ENCODE measurements at places on chromosomes 13 and 19. TPM values are rescaled to one million over a fixed set of nuclear protein-coding genes. Genes with fewer than 3 reads are reported as not detected.

Gene MPND
- total RNA-seq, result 26.1 TPM

Gene NRTN
- total RNA-seq, result 6.2 TPM

Gene BST2
- 90.6 TPM for total RNA-seq

Gene THAP8
- total RNA-seq, result 12.9 TPM

Gene FBN3
- total RNA-seq, result 0.09 TPM

Gene SWSAP1
- total RNA-seq, result 4.9 TPM

Gene PRR22
- 4.1 TPM for total RNA-seq

Gene NALCN
- 6.8 TPM for total RNA-seq

Gene IRGC
- total RNA-seq, result not detected

Gene ZNF558
- total RNA-seq, result 27.9 TPM

Gene ZNF256
- 5.7 TPM for total RNA-seq

Gene SBSN
- total RNA-seq, result not detected

Gene ZSCAN4
- total RNA-seq, result not detected

Gene PRODH2
- total RNA-seq, result 0.46 TPM

Gene ZNF701
- 30.4 TPM for total RNA-seq
